NCI-H2081 treated with DMSO at 0.1 percent for 48 hours (cell line): ENCODE measurements at places on chromosomes 3 and 15.

DNA sequence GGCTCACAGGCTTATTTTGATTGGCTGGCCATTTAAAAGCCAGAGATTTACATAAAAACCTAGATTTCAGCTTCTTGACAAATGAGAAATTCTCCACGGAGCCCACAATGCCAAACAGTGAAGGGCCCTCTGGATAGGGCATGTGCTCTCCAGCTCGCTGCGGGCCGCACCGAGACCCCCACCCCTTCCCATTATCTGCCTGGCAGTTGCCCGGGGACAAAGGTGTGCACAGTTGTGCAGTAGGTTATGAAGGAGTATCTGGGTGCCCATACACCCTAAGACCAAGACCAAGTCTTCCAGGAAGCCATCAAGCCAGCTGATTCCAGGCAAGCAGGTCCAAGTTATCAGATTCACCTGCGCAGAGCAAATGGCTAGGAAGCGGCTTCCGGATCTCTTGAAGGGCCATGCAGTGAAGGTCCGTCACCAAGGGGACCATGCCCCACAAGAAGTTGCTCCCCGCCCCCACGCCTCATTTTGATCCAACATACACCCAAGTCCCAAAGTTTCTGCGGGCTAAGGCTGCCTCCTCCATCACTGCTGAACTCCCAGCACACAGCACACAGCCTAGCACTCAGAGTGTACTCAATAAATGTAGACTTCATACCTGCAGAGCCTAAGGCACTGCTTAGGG, 1.3 kb downstream of the MRPS25 start:
- no peak for DNase-seq

GRCh38 chr3:100001526-100002270, 112.6 kb downstream of the FILIP1L start:
- DNase-seq: peak; percentile 20

DNA sequence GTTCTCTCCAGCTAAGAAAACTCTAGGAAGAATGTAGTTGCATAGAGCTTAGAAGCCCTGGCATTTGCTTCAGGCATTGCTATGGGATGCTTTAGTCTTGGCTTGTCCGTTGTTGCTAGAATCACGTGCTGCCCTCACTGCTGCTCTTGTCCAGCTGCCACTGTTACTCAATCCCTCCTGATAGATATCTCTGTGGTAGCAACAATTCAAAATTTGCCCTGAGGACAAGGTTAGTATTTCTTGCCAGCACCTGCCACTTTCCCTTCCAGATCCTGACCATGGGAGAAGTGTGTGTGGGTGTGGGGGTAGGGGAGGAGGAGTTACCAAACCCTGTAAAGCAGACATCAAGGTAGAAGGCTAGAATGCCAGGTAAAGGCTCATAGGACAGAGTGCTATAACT, 113.8 kb downstream of the PPM1L start:
- no peak for DNase-seq

- DNase-seq: no peak
Observed at GRCh38 chr3:13018043-13018451, 55.2 kb downstream of the IQSEC1 start.

DNA sequence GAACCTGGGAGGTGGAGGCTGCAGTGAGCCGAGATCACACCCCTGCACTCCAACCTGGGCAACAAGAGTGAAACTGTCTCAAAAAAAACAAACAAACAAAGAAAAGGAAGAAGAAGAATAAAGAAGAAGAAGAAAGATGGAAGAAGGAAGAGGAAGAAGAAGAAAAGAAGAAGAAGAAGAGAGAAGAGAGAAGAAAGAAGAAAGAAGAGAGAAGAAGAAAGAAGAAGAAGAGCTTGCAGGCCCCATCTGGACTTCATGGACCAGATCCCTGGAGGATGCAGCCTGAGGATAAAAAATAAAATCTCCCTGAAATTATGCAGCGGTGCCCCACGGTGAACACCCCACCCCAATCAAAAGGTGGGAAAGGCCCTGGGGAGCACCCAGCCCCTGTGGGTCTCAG, 8.8 kb upstream of the MESP1 start:
- DNase-seq: no peak
